ENCODE measurements at places on chromosomes 12 and 14.

GRCh38 chr12:38886064-38886463, 19.3 kb downstream of the CPNE8 start:
- no peak for DNase-seq

GRCh38 chr12:127125607-127126259, 1141.2 kb upstream of the TMEM132C start:
- DNase-seq = no peak

DNA sequence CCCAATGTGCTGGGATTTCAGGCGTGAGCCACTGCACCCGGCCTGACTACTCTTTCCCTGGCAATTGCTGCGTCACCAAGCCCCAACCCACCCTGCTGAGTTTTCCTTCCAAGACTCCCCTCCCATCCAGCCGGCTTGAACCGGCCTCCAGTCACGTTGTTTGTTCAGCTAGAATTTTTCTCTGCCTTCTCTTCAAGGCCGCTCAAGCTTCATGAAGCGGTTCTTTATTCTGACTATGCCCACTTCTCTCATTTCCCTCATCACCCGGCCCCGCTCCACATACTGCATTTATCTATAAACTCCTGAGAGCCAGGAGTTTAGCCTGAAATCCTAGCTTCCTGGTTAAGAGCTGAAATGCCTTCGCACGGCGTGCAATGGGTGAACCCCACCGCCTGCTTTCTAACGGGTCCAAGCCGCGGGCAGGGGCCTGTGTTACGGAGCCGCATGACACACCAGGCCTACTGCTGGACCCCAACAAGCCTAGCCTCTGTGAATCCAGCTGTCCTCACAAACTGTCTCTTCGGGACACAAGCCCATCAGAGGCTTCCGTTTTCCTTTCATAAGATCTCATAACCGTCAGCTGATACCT, 999 bp upstream of the DCAF4 start:
- DNase-seq = no peak

GRCh38 chr14:53295985-53296582, 143.0 kb upstream of the DDHD1 start:
- DNase-seq = no peak

- DNase-seq = no peak
Observed at GRCh38 chr14:103732868-103733620, 17.4 kb downstream of the ZFYVE21 start.

GRCh38 chr12:7176595-7176994, 12.9 kb upstream of the PEX5 start:
- DNase-seq = no peak

GRCh38 chr12:9037431-9037830, 48.1 kb downstream of the KLRG1 start:
- DNase-seq = no peak

- DNase-seq = no peak
Observed at GRCh38 chr14:80535171-80535570, 323.9 kb upstream of the DIO2 start.

- no peak for DNase-seq
Observed at GRCh38 chr12:5177096-5177495, 133.4 kb downstream of the KCNA5 start.

DNA sequence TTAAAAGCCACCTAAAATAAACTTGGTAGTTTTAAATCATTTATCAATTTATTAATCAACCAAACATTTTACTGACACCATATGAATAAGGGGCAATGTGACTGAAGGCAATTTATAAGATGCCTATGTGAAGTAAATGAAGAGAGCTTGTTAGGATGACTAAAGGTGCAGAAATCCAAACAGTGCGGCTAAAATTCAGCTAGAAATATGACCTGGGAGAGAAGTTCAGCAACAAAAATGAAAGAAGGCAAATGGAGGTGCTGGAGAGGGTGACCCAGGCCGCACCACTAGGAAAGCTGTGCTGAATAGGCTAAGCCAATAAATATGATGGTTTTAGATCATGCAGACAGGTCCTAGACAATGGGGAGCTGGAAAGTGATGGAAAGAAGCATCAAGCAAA, 403.7 kb downstream of the BTG1 start:
- DNase-seq = no peak

GRCh38 chr14:58746261-58746660, 108.5 kb downstream of the DACT1 start:
- no peak for DNase-seq

- no peak for DNase-seq
Observed at GRCh38 chr12:105803292-105803691, 335.5 kb downstream of the NUAK1 start.

Data from effector CD8-positive, alpha-beta T cell (primary cell).